ENCODE measurements at places on chromosomes 5 and 9.

GRCh38 chr5:143051244-143052058 is 281.3 kb downstream of the ARHGAP26 start:
- DNase-seq = no peak

DNA sequence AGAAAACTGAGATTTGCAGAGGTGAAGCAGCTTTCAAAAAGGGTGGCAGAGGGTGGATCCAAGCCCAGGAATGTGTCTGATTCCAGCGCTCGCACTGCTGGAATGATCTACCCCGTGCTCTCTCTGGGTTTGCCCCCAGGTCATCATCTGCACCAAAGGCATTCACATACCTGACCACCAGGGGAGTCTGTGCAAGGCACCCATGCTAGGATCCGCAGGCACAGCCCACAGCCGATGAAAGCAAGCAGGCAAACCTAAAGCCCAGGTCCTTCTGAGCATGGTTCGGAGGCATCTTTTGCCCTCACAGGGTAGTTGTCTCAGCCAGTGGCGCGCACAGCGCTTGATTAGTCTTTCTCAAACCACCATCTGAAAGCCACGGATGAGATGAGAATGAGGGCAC is 56.6 kb downstream of the TEK start:
- no peak for DNase-seq

GRCh38 chr5:34043099-34043876 is at the start of gene C1QTNF3:
Gene C1QTNF3 (minus strand): TSS chr5:34043213. CDS start chr5:34043125, 88 bp downstream.
- no peak for DNase-seq

DNA sequence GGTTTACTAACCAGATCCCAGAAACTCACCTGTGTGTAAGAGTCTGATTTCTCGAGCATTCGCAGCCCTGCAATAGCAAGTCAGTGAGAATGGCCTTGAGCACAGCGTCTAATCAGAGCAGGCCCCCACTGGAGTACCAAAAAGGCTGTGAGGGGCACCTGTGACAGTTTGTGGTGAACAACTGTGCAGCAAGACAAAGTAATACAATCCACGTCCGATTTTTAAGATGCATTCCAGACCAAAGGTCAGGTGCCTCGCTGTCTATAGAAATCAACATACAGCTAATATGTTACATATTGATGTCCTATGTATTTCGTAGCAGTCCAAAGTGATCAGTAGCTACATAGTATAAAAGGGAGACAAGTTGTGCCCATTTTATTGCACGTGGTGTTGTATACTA is 55.7 kb upstream of the BOD1 start:
- no peak for DNase-seq

DNA sequence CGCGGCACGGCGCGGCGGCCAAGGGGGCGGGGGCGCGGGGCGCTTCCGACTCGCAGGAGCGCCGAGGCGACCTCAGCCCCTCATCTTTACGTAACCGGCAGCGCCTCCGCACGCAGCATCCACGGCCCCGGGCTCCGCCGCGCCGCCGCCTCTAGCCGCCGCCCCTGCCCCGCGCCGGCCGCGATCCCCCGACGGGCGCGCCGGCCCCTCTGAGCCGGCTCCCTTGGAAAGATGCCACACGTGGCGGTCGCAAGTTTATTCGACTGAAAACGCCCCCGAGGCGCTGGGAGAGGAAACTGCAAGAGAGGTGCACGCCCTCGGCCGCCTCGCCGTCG is 1.0 kb downstream of the KLF9 start:
- peak; percentile 80 for DNase-seq

GRCh38 chr9:136352682-136353081 is 10.9 kb downstream of the DNLZ start:
- DNase-seq = no peak

DNA sequence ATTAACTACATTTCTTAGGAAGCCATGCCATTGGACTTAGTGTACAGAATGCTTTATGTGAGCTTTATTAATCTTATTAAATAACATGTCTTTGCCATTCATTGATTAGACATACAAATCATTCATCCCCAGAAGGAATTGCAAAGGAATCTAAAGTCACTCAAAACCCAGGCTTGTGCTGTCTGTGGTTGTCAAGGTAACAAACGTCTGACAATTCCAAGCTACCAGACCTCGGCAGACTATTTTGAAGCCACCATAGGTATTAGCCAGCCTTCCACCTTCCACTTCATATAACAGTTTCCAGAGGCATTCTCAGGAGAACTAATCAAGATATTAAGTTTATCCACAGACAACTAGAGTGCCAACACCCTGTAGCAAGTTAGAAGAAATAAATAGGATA is 135.2 kb upstream of the TUSC1 start:
- no peak for DNase-seq

GRCh38 chr9:130112538-130113151 is 58.9 kb downstream of the GPR107 start:
- no peak for DNase-seq

- no peak for DNase-seq
These were observed 36.2 kb upstream of the ROR2 start for GRCh38 chr9:91986248-91986647.

DNA sequence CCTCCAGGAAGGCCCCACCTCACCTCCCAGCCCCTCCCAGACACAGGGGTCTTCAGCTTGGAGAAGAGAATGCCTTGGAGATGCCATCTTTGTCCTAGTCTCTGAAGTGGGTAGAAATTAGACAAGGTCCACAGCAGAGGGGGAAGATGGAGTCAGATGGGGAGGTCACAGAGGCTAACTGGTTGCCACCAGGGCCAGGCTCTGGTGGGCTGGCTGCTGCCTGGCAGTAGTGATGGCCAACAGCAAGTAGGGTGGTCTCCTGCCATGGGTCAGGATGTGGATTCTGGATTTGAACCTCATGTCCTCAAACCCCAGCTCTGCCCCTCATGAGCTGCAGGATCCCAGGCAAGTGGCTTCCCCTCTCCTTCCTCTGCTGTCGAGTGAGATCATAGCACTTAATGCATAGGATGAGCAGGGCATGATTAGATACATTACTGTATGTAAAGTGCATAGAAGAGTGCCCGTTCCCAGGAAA is 38.7 kb upstream of the NEK6 start:
- DNase-seq = no peak

DNA sequence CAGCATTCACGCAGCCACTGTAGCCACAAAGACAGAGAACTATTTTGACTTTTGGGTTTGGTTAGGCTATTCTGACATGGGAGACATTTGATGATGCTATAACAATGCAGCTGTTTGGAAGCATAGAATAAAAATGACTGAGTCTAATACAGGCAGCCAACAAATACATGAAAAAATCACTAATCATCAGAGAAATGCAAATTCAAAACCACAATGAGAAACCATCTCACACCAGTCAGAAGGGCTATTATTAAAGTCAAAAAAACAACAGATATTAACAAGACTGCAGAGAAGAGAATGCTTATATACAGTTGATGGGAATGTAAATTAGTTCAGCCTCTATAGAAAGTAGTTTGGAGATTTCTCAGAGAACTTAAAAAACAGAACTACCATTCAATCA is 107.1 kb upstream of the POC5 start:
- DNase-seq = no peak

- no peak for DNase-seq
These were observed 319.2 kb downstream of the GADD45G start for GRCh38 chr9:89923961-89924504.

DNA sequence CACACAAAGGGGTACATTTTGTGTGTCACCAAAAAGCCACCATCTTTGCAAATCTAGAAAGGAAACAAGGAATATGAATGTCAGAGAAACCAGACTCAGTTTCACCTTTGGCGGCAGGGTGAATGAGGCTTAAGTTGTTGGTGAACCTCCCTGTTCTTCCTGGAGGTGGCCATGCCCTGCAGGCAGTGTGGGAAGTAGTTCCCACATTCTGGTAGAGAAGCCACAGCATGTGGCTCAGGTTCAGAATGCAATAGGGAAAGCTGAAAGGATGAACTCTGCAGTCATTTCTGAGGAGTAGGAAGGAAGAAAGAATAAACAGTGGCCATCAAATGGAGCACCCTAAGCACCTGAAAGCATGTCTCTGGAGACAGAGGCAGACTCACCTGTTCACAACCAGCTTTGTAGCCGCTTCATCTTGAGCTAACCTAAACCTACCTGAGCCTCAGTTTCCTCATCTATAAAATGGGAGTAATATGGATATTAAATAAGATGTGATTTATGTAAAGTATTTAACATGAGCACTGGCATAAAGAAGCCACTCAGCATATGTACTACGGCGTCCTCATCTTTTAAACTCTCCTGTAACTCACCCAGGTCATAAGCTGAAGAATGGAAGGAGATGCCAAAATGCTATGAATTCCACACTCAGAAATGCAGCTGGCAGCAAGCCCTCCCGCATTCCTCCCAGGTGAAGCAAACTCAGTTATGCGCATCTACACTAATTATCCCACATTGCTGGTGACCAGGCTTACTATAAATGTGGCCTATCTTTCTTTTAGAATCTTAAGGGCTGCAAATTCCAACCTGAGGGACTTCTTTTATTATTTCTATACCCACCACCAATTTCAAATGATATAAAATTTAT is 86.0 kb downstream of the ZNF608 start:
- DNase-seq = no peak

- DNase-seq = no peak
These were observed 23.4 kb upstream of the MAMDC2 start for GRCh38 chr9:70020217-70020616.

Data from left ventricle myocardium inferior (tissue), 1 donor.